ENCODE measurements at places on chromosomes 3 and 15.

DNA sequence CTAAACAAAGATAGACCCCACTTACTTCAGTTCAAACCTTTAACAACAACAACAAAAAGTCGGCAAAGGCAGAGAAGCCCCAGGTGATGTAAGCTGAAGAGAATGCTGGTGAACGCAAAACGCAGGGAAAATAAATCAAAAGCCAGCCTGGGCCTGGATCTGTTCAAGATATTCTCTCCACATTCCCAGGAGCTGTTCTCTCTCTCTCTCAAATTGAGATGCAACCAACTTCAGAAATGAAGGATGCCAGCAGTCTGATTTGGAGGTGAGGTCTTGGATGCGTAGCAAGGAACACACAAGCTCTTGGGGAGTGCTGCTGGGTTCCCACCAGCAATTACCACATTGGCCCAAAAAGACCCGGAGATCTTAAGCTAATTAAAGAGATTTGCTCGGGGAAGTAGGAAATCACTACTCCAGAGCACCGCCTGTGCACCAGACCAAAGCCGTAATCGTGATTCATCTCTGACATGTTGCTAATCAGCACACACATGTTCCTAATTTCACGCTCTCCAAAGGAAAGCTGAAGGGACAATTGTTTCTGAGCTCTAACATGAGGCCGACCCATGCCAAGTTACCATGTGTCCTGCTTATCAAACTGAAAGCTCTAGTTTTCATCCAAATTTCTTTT is 37.1 kb downstream of the IL17RD start:
- DNase-seq = peak; percentile 14

DNA sequence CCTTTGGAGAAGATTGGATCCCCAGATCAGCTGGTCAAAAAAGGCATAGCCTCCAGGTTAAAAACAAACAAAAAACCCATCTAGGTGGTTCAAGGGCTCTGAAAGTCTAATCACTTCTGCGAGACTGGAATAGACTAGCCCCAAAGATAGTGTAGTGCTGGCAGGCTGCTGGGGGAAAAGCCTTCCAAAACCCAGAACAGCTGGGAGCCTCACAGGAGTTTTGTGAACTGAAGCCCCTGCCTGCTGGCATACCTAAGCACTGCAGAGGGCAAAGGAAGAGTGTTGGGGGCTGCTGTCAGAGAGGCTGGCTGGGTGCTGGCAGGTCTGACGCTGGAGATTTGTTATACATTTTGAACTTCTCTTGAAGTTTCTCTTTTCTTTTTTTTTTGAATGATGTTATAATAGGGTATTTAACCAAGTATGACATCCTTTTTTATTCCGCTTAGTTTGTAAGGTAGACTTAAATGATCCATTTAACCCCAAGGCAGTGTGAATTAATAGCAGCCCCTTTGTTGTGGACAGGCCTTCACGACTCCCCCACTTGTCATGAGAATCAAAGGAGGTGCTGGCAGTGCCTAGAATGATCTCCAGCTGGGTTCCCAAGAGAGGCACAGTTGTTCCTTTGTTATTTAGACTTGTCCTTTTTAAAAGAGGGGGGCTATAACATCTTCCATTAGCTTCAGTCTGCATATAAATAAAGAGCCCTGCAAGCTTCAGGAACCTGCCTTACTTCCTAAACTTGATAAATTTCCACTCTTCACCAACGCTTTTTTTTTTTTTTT is 53.9 kb downstream of the CRTC3 start:
- peak; percentile 44 for DNase-seq

DNA sequence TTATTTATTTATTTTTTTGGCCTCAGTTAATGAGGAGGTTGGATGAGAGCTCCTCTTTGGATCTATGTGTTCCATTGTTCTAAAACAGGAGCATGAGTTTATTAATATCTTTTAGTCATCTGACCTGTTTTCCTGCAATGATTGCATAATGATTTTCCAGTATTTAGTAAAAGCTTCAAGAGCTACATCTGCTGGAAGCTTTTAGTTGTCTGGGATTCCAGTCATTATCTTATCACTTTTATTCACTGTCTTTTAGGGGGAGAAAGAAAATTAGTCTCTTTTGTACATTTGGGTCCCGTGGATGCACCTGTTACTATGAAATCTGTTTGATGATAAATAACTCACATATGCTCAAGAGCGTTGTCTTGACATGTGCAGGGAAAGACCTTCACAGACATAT is 1270.0 kb downstream of the ROBO1 start:
- no peak for DNase-seq

- DNase-seq = no peak
Observed at GRCh38 chr3:165170236-165170635, 25.9 kb downstream of the SLITRK3 start.

GRCh38 chr15:72271895-72272212 is 500 bp downstream of the PARP6 start:
- DNase-seq = peak; percentile 28

DNA sequence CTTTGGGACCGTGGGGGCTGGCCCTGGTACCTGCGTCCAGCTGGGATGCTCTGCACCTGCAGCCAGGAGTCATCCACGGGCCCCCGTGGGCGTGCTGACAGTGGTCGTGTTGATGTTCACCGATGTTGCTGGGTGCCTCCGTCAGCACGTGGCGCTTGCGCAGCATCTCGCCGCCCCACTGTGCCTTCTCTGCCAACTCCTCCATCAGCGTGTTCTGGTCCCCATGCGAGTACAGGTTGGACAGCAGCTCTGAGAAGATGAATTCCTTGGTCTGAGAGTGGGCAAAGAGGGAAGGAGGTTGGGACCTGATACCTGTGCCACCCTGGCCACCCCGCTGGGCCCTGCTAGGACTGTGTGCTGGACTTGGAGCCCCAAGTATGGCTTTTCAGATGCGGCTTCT is 61.4 kb downstream of the ADAMTS7 start:
- DNase-seq = peak; percentile 12

DNA sequence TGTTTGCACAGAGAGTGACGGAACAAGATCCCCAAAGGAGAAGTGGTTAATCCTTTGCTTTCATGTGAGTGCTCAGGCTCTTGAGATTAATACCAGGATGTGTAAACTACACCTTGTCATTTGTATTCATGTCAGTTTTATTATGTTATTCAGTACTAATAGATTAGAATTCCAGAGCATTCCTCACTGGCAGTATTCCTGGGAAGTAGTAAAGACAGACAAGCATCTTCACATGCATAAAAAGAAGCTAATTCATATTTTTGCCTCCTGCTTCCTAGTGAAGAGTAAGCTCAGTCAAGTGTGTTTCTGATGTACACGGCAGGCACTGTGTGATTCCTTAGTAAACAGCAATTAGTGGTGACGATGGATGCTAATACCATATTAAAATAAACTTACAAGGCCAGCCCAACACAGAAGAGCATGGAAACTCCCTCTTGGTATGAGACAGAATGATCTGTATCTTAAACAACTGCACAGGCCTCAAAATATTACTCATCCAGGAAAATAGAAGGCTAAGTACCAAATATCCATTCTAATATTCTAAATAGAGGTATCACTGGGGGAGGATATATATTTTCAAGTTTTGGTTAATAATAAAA is 336.8 kb upstream of the MCTP2 start:
- no peak for DNase-seq

GRCh38 chr15:63610209-63610841 is 13.1 kb downstream of the FBXL22 start:
- peak; percentile 77 for DNase-seq

GRCh38 chr3:14497321-14497720 is 42.8 kb downstream of the GRIP2 start:
- no peak for DNase-seq

DNA sequence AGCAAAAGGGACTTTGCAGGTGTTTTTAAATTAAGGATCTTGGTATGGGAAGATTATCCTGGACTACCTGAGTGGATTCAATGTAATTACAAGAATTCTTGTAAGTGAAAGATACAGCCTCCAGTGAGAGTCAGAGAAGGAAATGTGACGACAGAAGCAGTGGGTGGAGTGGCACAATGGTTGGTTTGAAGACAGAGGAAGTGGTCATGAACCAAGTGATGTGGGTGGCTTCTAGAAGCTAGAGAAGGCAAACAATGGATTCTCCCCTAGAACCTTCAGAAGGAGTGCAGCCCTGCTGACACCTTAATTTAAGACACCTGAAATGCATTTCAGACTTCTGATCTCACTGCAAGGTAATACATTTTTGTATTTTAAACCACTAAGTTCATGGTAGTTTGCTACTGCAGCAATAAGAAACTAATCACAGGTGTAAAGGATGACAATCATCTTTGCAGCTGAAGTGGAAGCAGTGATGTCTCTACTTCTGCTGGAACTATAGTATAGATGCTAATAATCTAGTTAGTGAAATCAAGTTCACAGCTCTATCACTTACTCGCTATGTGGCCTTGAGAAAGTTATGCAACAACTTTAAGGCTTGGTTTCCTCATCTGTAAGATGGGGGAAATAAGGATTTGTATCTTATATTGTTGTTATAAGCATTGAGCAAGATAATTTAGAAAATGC is 403.4 kb upstream of the SUCLG2 start:
- DNase-seq = no peak

GRCh38 chr15:42035435-42035761 is 14.6 kb upstream of the PLA2G4E start:
- no peak for DNase-seq
